ENCODE measurements at places on chromosomes 12 and 14. TPM values are rescaled to one million over a fixed set of nuclear protein-coding genes. Genes with fewer than 3 reads are reported as not detected.
A peak's percentile ranks its signal among the peaks of the same experiment; 100 is the strongest.

DNA sequence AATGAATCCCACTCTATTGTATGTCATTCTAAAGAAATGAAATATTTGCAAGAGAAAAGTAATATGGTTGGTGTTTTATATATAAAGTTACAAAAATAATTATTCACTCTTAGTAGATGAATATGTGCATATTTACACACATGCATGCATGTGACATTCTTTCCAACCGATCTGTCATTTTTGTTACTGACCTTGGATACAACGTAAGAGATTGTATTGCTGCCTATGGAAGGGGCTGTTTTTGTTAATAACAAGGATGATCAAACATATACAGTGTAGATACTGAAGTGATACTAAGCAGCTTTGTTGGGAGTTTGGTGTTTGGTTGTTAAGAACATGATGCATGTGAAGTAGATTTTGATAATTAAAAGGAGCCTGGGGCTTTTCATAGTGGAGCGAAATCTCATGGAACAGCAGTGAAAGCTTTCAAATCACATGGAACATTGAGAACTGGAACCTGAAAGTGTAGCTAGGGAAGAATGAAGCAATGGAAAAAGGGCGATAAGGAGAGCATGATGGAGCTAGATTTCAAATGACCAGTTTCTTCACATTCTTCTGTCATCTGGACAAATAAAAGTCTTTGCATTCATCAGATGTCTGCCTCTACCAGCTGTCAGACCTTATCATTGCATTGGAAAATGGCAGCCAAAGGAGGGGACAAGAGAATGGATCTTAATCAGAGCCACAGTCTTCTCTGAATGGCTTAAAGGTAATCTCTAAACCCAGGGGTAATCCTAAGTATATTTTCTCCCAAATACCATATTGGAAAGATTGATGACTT lies 10.0 kb downstream of the BORCS5 start:
- DNase-seq = no peak

DNA sequence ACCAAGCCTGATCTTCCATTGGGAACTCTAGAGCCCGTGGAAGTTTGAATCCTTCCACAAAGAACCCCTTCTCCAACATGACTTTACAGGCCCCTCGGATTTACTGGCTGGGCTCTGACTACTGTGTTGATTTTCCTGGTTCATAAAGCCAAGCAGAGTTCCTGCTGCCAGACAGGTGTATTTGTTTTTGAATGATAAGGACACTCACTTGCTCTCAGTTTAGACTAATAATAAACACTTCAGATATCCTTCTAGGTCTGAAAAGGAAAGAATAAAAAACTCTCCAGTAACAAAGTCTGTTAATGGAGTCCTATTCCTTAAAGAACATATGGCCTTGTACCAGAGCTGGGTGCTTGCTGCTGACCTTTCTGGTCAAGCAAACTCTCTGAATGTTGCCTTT lies 31.0 kb downstream of the SIX1 start:
- no peak for DNase-seq

HOXC12 gene
- total RNA-seq = 0.22 TPM

- DNase-seq = no peak
Observed at GRCh38 chr14:90114554-90114953, 52.8 kb downstream of the KCNK13 start.

NEMF gene
- total RNA-seq = 92.4 TPM

ANO2 gene
- 30.4 TPM for total RNA-seq

- no peak for DNase-seq
Observed at GRCh38 chr12:97752129-97752528, 289.5 kb downstream of the RMST start.

DNA sequence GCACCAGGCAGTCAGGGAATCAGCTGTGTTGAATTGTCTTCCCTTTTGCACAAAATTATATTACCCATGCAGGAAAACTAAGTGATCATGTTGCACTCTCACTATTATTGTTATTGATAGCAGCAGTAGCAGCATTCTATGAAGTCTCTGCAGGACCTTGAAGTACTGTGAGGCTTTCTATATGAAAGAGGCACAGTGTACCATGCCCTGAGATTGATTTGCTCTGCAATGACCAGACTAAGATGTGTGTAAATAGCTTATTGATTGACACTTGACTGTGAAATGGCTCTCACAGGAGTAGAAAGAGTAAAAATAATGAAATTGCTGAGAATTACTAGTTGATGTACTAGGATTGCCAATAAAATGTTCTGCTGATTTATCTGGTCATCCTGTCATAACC lies 99.9 kb downstream of the KICS2 start:
- DNase-seq = no peak

SETD3 gene
- 86.0 TPM for total RNA-seq

DNA sequence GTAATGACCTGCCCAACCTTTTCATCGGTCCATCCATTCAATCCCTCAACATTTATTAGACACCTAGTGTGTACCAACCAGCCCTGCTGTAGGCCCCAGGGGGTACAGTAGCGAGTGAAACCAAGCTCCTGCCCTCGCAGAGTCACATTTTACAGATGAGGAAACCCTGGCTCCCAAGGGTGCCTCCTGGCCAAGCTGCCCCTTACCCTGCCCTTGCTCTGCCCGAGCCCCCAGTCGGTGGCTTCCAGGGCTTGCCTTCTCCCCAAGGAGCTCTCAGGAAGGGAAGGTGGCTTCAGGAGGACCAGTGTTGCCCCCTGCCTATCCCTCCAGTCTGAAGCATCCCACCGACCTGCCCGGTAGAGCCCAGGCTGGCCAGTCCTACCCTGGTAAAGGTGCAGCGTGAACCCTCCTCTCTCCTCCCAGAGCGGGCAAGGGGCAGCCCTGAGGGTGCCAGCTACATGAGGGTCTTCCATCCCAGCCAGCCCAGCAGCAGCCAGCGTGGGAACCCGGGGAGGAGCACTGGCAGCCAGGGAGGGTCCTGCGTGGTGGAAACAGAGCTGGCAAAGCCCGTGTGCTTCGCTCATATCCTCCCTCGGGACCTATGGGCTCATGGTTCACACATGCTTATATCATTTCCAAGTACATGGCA lies 670 bp upstream of the BEGAIN start:
- DNase-seq = peak; percentile 51

TMPRSS12 gene
- not detected for total RNA-seq

DNA sequence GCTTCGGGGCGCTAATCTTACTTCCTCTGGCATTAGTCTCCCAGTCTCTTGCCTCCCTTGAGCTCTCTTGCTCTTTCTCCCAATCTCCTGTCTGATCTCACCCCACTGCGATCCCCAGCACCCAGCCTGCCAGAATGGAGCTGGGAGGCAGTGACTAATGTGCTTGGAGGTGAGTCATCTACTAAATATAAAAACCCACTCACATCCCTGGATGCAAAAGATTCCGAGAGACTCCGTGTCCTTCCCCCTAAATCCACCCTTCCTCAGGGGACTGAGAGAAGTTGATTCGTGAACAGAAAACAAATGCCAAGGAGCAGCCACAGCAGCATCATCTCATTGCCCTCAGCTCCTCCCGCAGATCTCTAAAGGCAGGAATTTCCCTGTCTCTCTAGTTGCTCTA lies 45.7 kb upstream of the KCNA5 start:
- no peak for DNase-seq

METTL17 gene
- 56.2 TPM for total RNA-seq

- no peak for DNase-seq
Observed at GRCh38 chr14:54796961-54797360, 105.7 kb downstream of the GCH1 start.

DNA sequence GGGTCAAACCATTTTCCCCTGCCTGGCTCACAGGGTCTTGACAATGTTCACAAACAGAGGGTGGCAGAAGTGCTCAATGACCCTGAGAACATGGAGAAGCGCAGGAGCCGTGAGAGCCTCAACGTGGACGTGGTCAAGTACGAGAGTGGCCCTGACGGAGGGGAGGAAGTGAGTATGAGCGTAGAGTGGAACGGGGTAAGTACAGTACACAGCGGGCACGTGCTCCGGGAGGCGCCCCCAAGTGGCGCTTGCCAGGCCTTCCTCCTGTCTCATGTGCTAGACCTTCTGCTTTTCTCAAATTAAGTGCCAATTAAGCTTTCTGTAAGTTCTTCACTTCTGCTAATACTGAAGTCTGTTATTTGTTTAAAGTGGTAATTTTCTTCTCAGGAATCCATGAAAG lies 35.9 kb downstream of the XRCC3 start:
- DNase-seq = peak; percentile 66

GRCh38 chr12:49358483-49359141 lies 8.7 kb upstream of the SPATS2 start:
- DNase-seq = no peak

PKP2 gene
- total RNA-seq = 25.9 TPM

DNA sequence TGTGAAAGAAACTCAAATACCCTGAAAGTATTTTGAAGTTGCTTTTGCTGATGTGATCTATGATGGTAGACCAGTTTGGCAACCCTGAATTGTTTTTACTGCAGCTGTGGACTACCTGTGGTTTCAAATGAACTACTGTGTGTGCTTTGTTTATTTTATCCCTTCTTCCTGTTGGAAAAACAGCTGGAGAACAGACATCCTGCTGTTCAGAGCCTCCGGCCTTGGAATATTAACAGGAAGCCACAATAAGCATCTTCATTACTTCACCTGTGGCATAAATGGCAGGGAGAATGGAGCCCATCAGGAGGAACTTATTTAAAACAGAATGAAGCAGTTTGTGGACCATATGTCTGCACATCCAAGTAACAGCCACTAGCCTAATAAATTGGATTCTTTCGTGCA lies 104.8 kb downstream of the DUSP6 start:
- no peak for DNase-seq

DNA sequence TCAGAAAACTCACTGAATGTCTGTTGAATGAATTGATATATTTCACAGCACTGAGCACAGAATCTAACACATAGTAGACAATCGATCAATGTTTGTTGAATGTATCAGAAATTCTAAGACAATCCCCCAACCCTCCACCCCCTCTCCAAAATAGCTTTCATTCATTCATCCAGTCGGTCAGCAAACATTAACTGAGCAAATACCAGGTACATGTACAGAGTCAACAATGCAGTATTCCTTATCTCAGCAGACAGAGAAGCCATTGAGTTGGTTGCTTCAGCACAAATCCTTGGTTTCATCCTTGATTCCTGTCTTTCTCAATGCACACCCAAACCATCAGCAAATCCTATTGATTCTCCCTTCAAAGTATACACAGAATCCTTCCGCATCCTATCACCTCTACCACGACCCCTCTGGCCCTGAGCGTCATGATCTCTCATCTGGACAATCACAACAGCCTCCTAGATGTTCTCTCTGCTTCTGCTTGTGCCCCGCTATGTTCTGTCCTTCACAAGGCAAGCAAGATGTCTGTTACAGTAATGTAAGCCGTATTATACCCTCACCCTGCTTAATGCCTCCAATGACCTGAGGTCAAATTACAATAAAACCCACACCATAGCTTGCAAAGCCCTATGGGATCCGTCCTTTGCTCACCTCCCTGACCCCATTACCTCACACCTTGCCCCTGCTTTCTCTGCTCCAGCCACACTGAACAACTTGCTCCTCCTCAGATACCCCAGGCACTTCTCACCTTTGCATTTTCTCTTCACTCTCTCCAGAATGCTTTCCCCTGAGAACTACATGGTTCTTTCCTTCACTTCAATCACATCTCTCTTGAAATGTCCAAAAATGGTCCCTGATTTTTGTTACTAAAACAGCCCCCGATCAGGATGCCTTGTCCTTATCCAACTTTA lies 738.1 kb upstream of the TBX3 start:
- no peak for DNase-seq

PMEL gene
- 0.49 TPM for total RNA-seq

DNA sequence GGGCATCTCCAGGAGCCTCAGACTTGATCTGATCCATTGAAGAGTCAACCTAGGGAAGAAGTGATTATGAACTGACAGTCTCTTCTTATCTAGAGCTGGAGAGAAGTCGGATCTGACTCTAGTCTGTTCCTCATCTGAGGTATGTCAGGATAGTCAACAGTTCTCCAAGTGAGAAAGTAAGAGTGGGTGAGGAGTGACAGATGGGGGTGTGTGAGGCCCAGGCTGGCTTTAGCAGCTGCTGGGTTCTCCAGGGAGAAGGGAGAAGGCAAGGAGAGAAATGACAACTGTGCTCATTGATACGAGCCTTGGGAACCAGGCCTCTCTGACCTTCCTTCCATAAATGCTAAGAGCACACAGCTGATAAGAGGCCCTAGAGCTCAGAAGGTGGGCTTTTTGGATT lies 53.3 kb downstream of the IRAK3 start:
- DNase-seq = no peak

GRCh38 chr14:65414961-65415589 lies 2.5 kb downstream of the FUT8 start:
- DNase-seq = no peak

DNA sequence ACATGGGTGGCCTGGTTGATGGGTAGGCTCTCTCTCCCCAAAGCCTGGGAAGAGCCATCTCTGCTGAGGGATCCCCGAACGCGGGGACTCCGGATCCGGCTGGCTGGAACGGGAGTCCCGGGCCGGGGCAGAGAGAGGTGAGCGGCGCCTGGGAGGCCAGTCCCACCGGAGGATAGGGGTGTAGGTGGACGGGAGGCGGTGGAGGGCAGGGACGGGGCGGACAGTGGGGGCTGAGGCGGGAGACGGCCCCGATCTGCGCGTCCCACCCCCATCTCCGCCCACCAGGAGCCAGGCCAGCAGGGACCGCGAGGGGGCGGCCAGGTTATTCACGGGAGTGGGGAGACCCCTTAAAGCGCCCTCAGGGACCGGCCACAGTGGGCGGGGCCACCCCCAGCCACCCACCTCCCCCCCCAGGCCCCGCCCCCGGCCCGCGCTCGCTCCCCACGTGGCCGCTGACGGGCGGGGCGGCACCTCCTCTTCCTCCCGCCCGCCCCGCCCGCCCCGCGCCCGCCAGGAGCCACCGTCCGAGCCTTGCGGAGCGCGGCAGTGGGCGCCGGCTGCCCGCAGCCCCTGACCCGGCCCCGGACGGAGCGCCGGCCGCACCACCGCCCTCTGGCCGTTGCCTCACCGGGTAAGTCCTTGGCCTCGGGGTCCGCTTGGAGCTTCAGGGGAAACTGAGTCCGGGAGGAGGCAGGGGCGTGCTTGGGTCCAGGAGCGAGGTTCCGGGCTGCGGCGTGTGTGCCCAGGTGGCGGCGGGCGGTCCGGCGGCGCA lies at the start of gene INF2:
INF2 (plus strand) TSS at position 510 of the 772 bp plus-strand sequence. CDS start 11,748 bp downstream, outside the sequence.
- DNase-seq = no peak

SLC8A3 gene
- 0.53 TPM for total RNA-seq

SPRING1 gene
- 20.2 TPM for total RNA-seq

GRCh38 chr12:121610239-121611149 lies 15.8 kb upstream of the ORAI1 start:
- no peak for DNase-seq

KRT3 gene
- not detected for total RNA-seq

DNA sequence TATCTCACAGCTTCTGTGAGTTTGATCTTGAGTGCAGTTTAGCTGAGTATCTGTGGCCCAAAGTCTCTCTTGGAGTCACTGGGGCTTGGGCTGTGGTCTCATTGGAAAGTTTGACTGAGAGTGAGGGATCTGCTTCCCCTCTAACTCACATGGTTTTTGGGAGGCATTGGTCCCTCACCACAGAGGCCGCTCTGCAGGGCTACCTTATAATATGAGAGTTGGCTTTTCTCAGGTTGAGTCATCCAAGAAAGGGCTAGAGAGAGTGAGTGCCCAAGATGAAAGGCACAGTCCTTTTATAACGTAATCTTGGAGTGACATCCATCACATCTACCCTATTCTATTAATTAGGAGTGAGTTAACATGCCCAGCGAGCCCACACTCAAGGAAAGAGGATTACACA lies 175.8 kb downstream of the SLC41A2 start:
- DNase-seq = no peak

GRCh38 chr14:63039866-63040265 lies 5.4 kb downstream of the KCNH5 start:
- no peak for DNase-seq

GALNT9 gene
- not detected for total RNA-seq

GRCh38 chr12:1069846-1070245 lies 78.8 kb downstream of the ERC1 start:
- DNase-seq = no peak

C14orf132 gene
- total RNA-seq = 18.7 TPM

- no peak for DNase-seq
Observed at GRCh38 chr14:88324930-88325329, 1.9 kb upstream of the KCNK10 start.
